ENCODE measurements at places on chromosomes 2 and 18.

- DNase-seq, result no peak
Measured at GRCh38 chr2:188811522-188811921, 162.7 kb upstream of the COL3A1 start.

DNA sequence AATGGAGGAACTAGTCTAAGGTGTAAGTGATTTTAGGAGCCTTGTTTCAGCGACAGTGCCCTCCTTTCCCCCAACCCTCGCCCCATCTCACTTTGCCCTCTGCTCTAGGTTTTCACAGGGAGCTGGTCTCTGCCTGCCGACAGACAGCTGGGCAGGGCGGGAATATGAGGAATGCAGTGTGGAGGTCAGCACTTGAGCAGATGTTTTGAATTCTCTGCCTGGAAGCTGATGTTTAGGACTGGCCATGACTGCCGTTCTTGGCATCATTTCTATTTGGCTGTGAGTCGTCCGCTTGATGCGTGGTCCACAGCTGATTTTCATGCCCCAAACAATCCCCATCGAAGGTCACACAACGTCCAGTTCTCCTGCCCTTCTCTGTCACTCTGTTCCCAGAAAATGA is 55.1 kb upstream of the SIX3 start:
- DNase-seq, result no peak

DNA sequence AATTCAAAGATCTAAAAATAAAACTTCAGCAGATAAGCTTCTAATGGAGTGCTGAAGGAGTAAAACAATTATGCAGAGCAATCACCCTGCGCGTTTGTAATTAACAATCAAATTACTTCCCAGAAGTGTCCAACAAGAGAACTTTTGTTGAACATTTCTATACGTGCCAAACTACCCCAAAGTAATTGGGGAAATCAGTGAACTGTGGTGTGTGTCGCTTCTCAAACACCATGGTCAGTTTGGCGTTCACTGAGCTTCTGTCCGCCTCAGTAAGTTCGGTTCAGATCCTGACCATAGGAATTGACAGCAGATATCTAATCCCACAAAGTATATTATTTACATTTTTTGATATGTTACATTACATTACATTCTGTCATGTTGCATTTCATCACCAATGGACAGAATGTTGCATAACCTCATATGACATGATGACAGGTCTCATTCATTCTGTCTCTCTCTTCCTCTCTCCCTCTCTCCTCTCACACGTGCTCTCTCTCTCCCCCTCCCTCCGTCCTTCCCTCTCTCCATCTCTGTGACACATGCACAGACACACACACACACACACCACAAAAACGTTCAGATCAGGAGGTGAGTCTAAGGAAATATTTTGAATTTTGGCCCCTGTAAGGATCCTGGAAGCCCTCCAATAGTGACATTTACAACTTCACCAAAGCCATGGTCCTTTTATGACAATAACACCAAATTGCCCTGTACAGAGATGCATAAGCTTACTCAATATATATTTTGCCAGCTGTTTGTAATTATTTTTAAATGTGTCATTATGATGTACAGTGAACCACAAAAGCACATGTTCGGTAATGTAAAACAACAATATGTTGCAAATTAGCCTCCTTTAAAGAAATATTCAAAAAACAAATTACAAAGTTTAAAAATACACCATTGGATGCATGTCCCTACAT is 269.2 kb downstream of the FIGN start:
- no peak for DNase-seq

DNA sequence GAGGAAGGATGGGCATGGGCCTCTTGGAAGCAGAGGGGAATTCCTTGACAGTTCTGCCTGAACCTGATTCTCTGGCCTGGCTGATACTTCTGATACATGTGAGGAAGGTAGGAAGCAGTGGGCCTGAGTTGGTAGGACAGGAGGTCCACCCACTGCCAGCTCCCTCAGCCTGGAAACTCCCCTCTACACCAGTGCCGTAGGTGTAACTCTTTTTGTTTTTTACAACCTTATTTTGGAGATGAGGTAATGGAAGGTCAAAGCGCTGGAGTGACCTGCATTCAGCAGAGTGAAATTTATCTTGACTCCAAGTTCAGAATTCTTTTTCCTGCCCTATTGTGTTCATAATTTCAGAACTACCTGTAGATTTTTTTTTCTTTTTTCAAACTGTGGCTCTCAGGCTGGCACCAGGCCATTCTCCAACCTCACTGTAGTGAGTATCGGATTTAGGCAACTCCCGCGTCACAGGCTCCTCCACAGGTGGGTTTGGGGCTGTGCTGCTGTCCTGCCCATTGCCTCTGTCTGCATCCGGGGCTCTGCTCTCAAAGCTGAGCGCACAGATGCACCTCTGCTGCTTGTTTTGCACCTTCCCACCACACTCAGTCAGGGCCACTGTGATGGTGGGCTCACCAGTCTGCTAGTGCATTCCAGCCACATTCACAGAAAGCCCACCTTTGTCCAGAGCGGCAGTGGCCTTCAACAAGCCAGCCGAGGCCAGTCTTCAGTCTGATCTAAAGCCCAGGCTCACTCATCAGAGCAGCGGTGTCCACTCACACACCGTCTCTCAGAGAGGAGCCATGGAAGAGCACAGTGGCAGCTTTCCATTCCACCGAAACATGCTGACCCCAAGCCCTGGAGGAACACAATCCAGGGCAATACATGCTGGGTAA is 87.2 kb downstream of the UXS1 start:
- no peak for DNase-seq

- DNase-seq, result no peak
Measured at GRCh38 chr2:16223841-16224177, 283.5 kb downstream of the MYCN start.

DNA sequence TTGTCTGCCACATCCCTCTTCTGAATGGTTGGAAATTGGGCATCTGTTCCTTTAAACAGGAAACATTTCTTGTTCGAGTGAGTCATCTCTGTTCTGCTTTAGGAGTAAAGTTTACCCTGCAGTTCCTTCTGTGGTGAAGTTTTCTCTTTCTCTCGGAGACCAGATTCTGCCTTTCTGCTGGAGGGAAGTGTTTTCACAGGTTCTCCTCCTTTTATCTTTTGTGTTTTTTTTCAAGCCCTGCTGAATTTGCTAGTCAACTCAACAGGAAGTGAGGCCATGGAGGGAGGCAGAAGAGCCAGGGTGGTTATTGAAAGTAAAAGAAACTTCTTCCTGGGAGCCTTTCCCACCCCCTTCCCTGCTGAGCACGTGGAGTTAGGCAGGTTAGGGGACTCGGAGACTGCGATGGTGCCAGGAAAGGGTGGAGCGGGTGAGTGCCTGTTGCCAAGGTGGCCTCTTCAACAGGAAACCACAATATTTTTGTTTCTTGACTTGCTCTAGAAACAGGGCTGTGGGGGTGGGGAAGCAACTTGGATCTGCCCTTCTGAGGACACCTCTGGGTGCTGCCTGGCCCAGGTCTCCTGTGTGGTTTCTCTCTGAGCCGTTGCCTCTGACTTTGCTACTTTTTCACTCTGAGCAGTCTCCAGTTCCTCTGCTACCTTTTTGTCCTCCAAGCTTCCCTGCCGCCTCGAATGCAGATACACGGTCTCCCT is 2.2 kb upstream of the CASP8 start:
- peak; percentile 98 for DNase-seq

DNA sequence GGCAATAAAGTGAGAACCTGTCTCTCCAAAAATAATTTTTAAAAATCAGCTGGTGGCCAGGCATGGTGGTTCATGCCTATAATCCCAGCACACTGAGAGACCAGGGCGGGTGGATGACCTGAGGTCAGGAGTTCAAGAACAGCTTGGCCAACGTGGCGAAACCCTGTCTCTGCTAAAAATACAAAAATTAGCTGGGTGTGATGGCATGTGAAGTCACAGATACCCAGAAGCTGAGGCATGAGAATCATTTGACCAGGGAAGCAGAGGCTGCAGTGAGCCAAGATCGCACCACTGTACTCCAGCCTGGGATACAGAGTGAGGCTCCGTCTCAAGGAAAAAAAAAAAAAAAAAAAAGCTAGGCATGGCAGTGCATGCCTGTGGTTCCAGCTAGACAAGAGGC is 7.4 kb upstream of the GPR75 start:
- DNase-seq, result no peak
